NB4 (cell line): ENCODE measurements at places on chromosomes 1 and 21.

DNA sequence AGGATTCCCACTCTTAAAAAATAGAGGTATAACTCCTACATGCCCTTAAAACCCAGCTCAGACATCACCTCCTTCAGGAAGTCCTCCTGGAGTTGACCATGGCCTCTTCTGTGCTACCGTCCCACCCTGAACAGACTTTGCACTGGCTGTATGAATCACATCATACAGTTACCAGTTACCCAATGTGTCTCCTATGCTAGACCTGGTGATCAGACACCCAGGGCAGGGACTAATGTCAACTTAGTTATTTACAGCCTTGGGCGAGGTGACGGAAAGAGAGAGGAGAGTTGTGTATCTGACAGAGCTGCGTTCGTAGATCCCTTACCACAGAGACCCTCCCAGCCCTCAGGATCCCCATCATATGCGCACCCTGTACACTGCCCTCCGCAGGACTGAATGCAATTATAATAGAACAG, 72.7 kb downstream of the SLC66A1 start:
- no peak for DNase-seq

DNA sequence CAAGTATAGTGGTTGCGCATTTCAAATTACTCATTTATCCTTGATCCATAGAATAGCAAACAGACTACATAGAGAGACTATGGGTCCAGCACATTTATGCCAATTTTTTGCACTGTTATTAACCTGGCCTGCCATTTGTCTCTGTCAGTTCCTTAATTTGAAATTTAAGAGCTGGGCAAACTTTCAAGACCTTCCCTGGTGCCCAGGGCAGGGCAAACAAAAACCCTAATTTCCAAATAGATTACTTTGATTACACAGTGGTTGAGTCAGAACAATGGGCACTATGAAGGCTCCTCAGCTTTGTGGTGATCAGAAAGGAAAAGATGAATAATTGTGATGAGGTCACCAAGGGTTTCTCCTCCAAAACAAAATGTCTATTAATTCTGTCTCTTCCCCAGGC, 80.6 kb downstream of the TNFSF18 start:
- DNase-seq: no peak

GRCh38 chr1:38403667-38404066, 357.1 kb upstream of the POU3F1 start:
- no peak for DNase-seq

DNA sequence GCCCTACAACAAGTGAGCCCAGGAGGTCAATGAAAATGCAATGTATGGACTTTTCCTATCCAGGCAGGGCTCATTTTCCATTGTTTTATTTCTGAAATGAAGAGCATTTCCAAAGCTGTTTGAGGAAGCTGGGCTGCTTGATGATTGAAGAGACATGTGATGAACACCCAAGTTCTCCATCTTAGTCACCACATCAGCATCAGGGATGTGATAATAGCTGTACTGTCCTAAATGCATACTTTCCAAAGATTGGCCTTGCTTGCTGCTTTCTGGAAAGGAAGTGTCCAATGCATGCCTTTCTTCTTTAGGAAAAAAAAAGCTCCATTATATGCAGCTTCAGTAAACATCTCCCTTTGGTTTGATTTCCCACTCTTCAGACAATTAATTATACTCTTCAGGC, 425.9 kb upstream of the RUNX1 start:
- peak; percentile 50 for DNase-seq

GRCh38 chr1:243438146-243438545, 182.3 kb downstream of the SDCCAG8 start:
- DNase-seq: no peak

GRCh38 chr1:22472596-22472995, 20.9 kb downstream of the ZBTB40 start:
- DNase-seq: no peak

- DNase-seq: no peak
These were observed 4.1 kb upstream of the NEGR1 start for GRCh38 chr1:72286401-72286800.

GRCh38 chr1:6099787-6100765, 54.4 kb downstream of the KCNAB2 start:
- DNase-seq: peak; percentile 30

DNA sequence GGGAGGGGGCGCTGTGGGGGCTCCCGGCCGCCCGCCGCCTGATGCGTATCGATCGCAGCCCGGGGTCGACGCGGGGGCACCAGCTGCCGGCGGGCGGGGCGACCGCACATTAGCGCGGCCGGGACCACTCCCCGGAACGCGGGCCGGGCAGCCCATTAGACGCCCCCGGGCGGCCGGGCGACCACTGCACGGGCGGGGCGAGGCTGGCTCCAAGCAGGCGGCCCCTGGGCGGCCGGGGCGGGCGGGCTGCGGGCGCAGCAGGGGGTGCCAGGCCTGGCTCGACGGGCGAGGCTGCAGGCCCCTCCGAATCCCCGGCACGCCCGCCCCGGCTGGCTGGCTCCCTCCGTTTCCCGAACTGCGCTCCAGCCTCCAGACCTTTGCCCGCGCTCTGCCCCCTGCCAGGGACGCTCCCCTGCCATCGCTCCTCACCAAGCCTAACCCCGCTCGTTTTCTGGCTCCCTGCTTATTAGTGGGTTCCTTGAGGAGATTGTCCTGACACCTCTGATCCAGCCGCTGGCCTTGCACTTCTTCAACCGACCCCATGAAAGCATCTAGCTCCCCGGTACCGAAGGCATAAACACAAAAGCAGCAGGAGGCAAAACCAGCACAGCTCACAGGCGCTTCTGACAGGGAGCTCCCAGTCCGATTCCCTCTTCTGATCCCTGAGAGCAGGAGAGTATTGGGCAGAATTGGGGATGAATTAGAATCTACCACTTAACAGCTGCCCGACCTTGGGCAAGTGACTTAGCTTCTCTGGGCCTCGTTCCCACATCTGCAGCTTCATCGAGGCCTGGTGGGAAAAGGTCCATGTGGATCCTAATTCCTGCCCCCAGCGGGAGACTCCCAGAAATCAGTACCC, 92.6 kb upstream of the CASZ1 start:
- no peak for DNase-seq

- no peak for DNase-seq
These were observed 560.2 kb upstream of the ZRANB2 start for GRCh38 chr1:71640998-71641397.

DNA sequence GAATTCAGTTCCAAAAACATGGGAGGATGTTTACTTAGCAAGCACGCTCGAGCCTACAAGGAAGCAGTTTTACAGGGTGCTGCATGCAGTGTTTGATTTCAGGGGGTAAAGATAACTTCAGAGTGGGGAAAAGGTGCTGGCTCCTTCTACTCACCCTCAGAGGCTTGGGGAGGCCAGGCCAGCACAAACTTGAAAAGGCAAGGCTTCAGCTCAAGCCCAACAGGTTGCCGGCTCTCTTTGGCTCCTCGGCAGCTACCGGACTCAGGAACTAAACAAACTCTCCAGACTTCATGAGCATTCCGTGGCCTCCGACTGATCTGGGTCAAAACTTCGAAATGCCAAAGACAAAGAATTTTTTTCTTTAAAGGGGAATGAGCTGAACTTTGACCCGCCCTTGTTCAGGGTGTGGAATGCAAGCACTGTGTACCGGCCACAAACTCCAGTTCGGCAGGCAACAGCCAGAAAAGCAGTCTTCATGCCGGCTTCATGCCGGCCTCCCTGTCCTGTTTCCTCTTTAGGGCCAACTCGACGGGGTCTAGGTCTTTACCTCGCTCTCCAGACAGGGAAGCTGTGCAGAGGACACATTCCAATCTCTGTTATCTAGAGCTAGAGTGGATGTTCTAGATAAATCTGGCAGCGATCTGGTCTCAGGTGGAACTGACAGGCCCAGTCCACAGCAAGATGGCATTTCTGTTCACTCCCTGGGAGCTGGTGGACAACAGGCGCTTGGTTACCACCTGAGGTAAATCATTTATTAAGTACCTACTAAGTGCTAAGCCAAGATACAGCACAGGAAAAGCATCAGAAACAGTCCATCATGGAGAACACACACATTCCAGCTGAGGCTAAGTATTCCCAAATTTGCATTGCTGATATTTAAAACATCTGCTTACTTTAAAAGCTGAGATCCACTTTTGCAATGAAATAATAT, 75.0 kb downstream of the CD46 start:
- DNase-seq: peak; percentile 27

DNA sequence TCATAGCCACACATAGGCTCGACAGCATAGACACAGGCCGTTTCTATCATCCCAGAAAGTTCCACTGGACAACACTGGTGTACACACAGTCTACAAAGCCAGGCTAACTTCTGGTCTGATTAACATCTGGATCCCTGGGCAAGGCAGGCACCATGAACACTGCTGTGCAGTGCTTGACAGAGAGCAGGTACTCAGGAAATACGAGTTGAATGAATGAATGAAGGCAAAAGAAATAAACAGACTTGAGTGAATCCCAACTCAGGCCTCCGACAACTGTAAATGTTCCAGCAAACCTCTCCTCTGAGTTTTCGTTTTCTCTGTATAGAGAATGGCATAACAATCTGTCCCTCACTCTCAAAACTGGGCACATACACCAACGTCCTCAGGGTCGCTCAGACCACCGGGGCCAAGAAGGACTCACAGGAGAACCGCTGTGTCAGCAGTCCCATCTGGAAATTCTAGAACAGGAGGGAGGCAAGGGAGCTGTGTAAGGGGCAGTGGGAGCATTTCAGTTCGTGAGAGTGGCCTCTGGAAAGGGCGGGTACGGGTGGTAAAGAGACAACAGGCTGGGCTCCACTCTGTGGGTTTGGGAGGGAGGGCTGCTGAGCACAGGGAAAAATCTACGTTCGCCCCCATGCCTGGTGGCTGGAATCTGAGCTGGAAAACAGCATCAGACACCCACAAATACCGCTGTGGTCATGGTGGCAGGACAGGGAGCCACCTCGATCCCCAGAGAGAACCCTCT, 15.1 kb upstream of the ECE1 start:
- DNase-seq: no peak

DNA sequence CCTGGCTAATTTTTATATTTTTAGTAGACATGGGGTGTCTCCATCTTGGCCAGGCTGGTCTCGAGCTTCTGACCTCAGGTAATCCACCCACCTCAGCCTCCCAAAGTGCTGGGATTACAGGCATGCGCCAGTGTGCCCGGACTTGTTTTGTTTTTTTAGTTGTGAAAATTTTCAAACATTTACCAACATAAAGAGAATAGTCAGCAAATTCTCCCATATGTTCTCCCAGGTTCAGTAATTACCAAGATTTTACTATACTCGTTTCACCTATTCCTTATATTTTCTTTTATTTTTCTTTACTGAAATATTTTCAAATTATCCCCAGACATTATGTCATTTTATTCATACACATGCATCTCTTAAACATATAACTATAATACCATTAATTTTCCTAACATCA, 218.1 kb upstream of the L1TD1 start:
- no peak for DNase-seq

- peak; percentile 60 for DNase-seq
These were observed 80.4 kb upstream of the LPGAT1 start for GRCh38 chr1:211910913-211911485.

DNA sequence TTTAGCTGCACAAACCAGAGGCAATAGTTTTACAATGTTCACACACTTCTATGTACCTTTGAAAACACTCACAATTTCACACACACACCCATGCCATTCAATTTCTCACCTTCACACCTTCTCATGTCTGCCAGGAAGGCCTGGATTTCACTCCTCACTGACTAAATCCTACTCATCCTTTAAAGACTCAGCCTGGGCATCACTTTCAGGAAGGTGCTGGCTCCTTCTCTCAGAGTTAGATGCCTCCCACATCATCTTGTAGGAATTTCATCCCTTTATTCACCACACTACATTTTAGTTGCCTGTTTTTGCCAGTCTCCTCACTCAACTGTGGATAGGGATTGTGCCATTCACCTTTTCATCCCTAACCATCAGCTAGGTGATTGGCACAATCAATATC, 2.3 kb downstream of the IL20 start:
- DNase-seq: no peak

DNA sequence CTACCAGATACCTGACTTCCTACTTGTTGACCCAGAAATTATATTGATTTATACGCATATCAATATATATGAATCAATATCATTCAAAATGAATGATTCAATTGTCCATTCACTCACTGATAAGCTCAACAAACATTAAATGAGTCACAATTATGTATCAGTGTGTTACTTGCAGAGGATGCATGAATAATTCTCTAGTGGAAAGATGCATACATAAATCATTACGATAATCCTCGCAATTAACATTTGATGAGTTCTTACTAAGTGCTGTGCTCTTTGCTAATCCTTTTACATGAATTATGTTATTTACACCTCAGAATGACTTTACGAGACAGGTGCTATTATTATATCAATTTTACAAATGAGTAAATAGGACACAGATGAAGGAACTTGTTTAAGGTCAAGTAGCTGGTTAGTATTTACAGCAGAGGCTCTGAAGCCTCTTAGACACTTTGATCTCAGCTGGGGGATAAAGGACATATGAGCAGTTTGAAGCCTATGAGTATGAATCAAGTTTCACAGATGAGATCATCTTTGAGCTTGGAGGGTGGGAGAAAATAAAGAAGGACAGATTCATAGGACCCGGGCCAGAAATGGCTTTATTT, 112.8 kb upstream of the ADAMTS5 start:
- DNase-seq: no peak

GRCh38 chr1:157370698-157371097, 181.6 kb downstream of the FCRL5 start:
- DNase-seq: no peak

- no peak for DNase-seq
These were observed 145.4 kb upstream of the C8B start for GRCh38 chr1:57111175-57111574.

- no peak for DNase-seq
These were observed 2.9 kb downstream of the IL24 start for GRCh38 chr1:206900149-206900548.

DNA sequence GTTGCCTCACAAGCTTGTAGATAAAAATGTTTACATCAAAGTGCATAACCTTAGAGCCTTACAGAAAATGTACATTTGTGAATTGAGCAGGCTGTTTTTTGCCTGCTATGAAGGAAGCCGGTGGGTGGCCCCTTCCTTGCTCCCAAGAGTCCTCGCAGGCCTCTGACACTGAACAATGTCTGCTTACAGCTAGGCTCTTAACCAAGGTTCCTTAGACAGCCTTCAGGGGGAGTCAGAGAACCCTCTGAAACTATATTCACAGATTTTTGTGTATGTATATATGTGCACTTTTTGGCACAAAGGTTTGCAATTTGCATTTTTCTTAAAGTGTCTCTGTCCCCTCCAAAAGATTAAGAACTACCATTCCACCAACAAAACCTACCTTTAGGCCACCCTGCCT, 282.6 kb downstream of the BARHL2 start:
- DNase-seq: peak; percentile 17

GRCh38 chr1:202056644-202057334, 46.4 kb downstream of the ELF3 start:
- no peak for DNase-seq

DNA sequence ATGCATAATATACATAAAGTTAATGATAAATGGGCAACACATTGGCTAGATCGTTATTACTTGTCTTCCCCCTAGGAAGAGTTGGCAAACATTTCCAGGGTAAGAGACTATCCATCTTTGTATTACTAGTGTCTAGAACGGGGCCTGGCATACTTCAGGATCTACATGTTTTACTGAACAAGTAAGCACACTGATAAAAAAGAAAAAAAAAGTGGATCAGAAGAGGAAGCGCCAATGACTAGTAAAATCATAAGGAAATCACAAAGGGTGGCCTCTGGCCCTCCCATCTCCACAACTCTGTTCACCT, 482 bp downstream of the TM2D1 start:
- DNase-seq: no peak
